ENCODE measurements at places on chromosomes 4 and X.
A peak's percentile ranks its signal among the peaks of the same experiment; 100 is the strongest.

- DNase-seq = no peak
Measured at GRCh38 chr4:78524009-78524408, 27.6 kb upstream of the ANXA3 start.

- DNase-seq = no peak
Measured at GRCh38 chrX:11113731-11114130, 2.6 kb downstream of the HCCS start.

DNA sequence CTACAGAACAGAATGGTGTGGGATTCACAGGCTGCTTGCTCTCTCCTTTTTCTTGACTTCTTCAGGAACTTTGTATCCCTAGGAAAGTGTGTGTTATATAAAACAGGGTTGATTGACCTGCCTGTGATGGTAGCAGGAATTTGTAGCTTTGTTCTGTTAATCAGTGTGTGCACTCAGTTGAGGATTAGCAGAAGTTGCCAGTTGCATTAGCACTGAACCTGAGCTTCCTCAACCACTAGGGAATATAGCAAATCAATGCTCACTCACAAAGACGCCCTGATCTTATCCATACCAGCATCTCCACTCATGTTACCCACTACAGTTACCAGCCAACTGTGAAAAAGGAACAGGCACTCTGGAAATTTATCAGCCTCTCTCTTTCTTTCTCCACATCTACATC is 319.1 kb upstream of the EMCN start:
- DNase-seq = no peak

DNA sequence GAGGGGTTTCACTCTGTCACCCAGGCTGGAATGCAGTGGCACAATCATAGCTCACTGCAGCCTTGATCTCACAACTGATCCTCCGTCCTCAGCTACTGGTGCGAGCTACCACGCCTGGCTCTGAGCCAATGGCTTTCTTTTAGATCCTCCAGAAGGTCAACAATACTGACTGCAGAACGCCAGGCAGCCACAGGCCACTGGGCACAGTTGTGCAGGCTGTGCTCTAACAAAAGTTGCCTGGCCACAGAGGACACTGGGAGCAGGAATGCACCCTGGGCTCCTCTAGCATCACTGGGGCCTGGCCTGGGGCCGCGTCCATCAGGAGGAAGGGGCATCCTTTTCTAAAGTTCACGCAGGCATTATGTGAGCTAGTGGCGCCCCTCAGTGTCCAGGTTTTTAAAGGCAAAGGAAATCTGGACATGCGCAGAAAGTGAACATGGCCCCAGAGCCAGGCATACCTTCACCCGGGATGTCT is 14.9 kb upstream of the PORCN start:
- DNase-seq = no peak

- peak; percentile 53 for DNase-seq
Measured at GRCh38 chr4:145935253-145936141, 3.1 kb downstream of the ZNF827 start.

- no peak for DNase-seq
Measured at GRCh38 chr4:64729561-64729960, 320.3 kb upstream of the TECRL start.

DNA sequence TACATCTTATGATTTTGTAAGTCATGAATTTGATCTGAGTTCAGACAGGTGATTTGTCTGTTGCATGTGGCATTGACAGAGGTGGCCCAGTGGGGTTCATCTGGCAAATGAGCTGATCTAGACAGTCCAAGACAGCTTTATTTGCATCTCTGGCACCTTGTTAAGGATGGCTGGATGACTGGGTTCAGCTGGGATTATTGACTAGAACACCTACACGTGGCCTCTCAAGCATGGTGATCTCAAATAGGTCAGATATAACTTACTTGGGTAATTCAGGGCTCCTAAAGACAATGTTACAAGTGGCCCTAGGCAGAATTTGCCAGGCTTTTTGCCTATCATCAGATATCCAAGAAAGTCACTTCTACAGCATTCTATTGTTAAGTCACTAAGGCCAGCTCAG is 48.0 kb downstream of the APOOL start:
- no peak for DNase-seq

DNA sequence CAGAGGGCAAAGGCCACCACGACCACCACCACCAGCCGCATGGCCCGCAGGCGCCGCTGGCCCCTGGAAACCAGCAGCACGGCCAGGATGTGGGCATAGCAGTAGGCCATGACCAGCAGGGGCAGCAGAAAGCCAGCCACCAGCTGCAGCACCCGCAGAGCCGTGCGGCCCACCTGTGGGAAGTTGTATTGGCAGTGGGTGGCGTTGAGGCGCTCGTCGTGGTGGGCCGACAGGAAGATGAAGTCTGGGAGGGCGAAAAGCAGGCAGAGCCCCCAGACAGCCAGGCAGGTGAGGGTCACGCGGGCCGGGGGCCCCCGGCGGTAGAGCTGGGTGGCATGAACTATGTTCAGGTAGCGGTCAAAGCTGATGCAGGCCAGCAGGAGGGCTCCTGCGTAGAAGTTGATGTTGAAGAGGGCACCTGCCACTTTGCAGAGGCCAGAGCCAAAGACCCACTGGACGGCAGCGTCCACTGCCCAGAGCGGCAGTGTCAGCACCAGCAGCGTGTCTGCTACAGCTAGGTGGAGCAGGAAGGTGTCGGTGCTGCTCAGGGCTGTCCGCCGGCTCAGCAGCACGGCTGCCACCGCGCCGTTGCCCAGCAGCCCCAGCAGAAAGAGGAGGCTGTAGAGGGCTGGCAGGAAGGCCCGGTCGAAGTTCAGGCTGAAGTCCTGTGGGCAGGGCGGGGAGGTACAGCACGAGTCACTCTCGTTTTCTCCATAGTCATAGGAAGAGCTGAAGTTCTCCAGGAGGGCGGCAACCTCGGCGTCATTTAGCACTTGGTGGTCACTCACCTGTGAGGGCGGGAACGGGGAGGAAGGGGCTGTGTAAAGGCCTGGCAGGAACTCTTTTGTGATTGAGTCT is 1.4 kb downstream of the CXCR3 start:
- DNase-seq = no peak

- DNase-seq = no peak
Measured at GRCh38 chr4:61204353-61205060, 4.4 kb downstream of the ADGRL3 start.

- peak; percentile 37 for DNase-seq
Measured at GRCh38 chr4:13656569-13657405, 29.3 kb upstream of the BOD1L1 start.

- no peak for DNase-seq
Measured at GRCh38 chrX:129233786-129234185, 289.5 kb downstream of the SMARCA1 start.

Data from caudate nucleus (tissue), 63 donors.